ENCODE measurements at places on chromosomes 4 and X. TPM values are rescaled to one million over a fixed set of nuclear protein-coding genes. Genes with fewer than 3 reads are reported as not detected.

Gene UGT2B7
- total RNA-seq, result 0.82 TPM

Gene OCRL
- 43.1 TPM for total RNA-seq

Gene HERC6
- total RNA-seq, result 0.59 TPM

Gene STPG2
- 0.23 TPM for total RNA-seq

Gene FSTL5
- total RNA-seq, result 6.3 TPM

Gene COL25A1
- total RNA-seq, result 39.3 TPM

Gene VCX3A
- 0.68 TPM for total RNA-seq

Gene CT83
- total RNA-seq, result not detected

GRCh38 chr4:146407257-146407656 is 114.5 kb downstream of the SLC10A7 start:
- no peak for DNase-seq

DNA sequence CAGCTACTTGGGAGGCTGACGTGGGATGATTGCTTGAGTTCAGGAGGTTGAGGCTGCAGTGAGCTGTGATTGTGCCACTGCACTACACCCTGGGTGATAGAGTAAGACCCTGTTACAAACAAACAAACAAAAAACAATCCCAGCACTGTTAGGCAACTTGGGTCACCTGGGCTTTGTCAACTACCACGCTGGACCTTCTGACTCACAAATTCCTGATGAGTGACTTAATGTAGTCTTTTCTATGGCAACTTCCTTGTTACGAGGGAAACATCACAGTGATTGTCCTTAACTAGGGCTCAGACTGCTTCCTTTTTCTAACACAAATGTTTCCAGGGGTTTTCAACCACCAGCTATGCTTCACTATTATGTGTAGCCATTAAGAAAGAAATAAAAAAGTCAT is 128.8 kb upstream of the GPC4 start:
- DNase-seq, result no peak

GRCh38 chrX:68826113-68826980 is 2.5 kb upstream of the EFNB1 start:
- DNase-seq, result no peak

DNA sequence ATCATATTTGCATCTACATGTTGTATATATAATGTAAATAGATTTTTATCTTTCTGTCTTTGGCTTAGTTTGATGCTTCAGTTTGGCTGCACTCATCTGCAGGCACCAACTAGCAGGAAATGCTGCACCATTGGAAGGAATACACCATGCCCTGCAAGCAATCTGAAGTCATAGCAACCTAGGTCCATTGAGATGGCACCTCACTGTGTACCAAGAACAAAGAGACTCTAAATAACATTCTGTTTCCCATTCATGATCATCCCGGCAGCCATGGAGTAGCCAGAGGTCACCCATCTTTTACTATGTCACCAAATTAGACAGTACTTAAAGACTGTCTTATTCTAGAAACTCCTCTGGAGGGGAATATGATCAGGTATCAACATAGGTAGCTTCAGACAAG is 40.8 kb upstream of the HS6ST2 start:
- no peak for DNase-seq

DNA sequence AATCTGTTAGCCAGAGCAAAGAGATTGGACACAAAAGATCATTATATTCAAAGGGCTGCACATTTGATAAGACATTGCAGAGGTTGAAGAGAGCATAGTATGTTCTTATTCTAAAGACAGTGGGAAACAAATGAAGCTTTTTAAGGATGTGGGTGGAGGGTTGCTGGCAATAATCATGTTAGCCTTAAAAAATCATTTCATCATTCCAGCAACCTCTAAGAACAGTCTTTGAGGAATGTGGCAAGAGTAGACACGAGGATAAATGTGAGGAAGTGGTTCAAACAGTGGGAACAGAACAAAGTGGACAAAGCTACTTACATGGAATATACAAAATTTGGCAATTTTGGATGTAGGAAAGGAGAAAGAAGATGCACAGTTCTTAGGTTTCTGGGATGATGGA is 167.3 kb upstream of the SPRY1 start:
- no peak for DNase-seq

DNA sequence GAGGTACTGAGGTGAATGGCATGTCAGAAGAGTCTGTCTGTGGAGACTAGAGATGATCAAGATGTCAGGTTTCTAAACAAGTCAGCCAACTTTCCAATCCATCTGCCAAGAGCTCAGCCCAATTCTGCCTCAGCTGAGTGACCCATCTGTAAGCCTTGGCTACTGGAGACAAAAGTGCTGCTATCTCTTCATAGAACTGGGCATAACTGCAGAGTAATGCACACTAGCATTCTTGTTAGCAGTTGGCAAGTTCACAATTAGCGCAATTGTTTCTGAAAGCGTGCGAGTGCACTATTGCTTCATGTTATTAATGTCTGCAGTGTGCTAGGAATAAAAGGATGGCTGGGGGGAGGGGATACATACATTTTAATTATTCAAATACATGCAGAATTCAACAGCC is 32.9 kb upstream of the SH3D19 start:
- no peak for DNase-seq

- DNase-seq, result no peak
Observed at GRCh38 chr4:53863158-53863557, 201.2 kb downstream of the CHIC2 start.

DNA sequence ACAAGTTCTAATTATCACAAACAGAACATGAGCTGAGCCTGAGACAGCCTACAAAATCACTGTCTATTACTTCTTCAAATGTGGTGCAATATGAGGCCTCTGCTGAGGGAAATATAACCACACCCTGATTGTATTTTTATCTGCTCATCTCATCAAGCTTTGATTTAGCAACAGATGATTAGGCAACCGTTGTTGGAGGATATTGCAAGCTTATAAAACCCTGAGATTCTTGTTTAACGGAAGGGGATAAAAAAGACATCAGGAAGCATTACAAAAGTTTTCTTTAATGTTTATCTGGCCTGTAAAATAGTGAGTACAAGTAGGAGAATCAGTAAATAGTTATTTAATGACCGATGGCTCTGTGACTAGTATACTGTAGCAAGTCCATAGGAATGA is 108.5 kb downstream of the ZNF330 start:
- no peak for DNase-seq

GRCh38 chrX:78102091-78102490 is 2.0 kb upstream of the PGK1 start:
- DNase-seq, result no peak
